Mesendoderm (in vitro differentiated cells): ENCODE measurements at places on chromosomes 2 and 18.

DNA sequence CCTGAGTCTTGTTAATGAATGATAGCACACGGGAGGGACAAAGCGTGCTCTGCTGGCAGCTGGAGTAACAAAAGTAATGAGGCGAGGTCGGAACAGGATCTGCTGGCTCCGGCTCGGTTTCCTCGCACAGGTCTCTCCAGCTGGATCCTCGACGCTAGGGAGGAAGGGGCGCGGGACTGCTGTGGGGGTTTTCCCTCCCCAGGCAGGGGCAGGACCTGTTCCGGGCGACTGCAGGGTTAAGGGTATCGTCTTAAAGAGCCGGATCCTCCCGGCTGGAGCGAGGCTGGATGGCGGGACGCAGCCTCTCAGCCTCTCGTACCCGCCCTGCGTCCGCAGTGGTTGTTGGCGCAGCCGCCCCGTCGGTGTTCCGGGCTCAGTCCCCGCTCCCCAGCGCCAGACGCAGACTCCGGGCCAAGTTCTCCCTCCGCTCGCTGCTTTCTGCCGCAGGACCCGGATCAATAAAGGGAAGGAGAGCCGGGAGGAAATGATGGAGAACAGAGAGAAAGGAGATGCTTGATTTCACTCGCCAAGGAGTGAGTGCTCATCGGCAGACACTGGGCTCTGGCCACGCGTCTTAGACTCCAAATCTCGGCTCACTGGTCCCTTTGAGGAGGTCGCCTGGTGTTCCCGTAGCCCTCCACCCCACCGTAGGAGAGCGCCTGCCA lies 1.1 kb upstream of the LIPG start:
- DNase-seq: peak; percentile 52

DNA sequence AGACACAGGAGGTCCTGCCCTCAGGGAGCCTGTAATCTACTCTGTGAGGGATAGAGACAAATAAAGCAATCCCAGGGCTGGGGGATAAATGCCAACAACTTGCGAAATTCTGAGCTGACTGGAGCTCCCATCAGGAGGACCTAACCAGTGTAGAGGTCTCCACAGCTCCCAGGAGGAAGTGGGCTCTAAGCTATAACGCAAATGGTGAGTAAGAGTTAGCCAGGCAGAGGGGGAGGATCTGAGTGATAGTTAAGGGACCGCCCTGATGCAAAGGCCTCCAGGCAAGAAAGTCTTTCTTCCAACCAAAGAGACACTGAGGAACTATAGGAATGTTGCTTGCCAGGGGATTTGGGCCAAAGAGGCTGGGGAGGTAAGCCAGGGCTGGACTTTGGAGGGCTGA lies 16.0 kb upstream of the ZNF532 start:
- DNase-seq: peak; percentile 96

DNA sequence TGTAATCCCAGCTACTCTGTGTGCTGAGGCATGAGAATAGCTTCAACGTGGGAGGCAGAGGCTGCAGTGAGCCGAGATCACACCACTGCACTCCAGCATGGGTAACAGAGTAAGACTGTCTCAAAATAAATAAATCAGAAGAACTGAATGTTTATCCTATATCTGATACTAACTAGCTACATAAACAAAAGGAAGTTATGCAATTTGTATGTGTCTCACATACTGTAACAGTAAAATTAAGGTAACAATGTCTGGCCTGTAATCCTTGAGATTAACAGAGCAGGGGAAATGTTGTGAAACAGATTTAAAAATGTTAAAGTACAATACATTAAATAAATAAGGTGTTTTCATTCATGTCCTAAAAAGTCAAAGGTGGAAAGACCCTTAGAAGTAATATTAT lies 150.8 kb downstream of the MEMO1 start:
- DNase-seq: no peak

DNA sequence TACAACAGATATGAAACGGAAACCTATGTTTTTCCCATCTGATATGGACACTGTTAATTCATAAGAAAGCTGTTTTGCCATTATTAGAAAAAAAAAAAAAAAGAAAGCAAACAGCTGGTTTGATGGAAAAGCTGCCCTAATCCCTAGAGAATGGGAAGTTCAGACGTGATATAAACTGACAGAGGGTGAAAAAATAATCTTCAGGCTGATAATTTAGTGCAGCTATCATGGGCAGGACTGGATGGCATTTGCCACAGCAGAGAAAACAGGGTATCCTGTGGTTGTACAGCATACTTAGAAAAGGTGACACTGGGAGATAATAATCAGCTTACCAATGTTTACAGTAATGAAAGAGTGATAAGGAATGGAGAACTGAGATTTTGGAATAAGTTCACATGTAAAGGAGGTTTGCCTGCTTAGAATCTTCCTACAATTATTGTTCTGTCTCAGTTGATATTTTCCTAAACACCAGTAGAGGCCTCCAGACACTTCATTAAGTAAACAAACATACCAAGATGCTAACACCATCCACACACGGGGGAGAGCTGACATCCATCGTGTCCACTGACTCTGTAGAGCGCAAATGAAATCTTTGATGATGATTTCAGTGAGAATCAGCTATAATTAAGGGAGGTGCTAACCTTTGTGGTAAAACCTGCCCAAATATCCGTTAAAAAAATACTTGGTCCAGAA lies 211.6 kb upstream of the MMADHC start:
- DNase-seq: peak; percentile 43

GRCh38 chr18:76754351-76754750 lies 68.0 kb upstream of the ZNF236 start:
- DNase-seq: peak; percentile 40

DNA sequence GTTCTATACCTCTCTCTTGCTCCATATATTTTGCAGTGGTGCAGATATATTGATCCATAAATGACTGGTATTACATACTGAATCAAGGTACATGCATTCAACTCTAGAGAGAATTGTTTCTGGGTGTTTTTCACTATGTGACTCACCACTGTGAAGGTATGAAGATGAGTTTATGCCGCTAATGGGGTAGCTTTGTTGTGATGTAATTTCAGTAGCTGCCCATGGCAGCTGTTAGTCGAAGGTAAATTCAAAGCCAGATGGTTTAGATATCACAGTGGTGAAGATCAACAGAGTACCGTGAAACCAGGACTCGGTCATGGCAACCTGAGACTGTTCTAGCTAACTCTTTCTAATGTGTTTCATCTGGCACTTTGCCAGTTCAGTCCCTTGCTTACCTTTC lies 50.4 kb downstream of the PKP4 start:
- no peak for DNase-seq

DNA sequence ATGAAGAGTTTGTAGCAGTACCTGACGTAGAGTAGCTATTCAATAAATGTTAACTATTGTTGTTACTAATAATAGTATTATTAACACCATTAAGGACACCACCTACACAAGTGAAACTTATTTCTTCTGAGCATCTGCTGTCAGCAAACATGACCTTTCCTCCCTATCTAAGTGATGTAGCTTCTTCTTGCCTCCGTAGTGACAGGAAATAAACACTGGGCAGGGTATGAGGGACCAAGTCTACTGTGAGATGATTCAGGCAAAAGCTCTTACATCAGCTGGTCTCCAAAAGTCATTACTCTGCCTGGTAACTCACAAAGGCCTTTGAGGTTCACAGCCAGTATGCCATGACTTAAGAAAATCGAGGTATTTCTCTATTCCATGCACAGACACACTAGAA lies 750.5 kb downstream of the CPS1 start:
- peak; percentile 6 for DNase-seq

DNA sequence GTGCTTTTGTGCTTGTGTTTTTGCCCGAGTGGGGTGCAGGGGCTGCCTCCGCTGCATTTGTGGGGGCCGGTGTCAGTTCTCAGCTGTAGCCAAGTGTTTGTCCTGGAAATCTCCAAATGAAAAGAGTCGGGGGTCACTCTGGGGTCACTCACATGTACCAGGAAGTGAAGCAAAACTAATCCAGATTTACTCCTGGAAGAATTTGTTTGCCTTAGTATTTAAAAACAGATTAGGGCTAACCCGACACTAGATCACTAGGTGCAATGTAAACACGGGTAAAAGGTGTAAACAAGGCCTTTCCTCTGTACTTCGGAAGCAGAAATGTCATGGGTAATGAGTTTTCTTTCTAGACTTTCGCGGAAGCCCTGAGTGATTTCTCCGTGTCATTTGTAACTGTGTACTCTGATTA lies 50.3 kb downstream of the GBX2 start:
- peak; percentile 17 for DNase-seq

- DNase-seq: no peak
These were observed 45.6 kb upstream of the SALL3 start for GRCh38 chr18:78934003-78934402.

DNA sequence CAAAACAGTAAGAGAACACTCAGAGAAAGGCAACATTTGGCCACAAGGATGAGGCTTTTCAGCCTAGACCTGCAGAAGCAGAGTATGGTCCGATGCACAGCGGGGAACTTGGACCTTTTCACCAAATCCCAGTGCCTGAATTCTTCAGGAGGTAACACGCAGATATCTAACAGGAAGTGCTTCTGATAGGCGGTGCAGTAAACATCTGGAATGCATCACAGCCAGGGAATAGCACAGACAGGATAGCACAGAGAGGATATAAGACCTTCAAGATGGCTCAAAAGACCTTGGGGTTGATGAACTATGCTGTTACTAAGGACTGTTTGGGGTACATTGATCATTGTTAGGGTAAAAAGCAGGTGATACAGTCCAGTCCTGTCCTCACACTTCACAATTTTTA lies 1.7 kb downstream of the TMEM127 start:
- DNase-seq: peak; percentile 55

DNA sequence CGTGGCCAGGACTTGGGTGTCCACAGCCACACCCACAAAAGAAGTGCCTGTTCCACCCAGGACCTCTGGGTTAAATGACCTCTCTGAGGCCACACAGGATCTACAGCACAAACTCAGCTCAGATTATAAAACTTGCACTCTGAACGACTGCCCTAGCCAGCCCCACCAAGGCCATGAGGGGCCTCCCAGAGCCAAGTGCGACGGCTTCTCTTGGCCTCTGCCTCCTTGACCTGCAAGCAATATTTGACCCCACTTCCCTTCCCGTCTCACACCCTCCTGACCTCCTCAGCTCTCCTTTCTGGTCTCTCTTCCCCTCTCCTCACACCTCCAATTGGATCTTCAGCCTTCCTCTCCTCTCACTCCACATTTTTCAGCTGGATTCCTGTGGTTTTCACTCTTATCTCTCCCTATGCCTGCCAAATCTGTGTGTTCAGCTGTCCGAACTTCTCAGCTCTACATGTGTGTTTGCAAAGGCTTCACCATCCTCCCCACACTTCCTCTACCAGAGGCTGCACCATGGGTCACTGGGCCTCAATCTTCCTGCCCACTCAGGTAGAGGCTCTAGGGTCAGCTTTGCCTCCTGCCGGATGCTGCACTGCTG lies 25.3 kb upstream of the STEAP3 start:
- DNase-seq: peak; percentile 50

GRCh38 chr18:10750191-10751035 lies 224.6 kb downstream of the NAPG start:
- no peak for DNase-seq

DNA sequence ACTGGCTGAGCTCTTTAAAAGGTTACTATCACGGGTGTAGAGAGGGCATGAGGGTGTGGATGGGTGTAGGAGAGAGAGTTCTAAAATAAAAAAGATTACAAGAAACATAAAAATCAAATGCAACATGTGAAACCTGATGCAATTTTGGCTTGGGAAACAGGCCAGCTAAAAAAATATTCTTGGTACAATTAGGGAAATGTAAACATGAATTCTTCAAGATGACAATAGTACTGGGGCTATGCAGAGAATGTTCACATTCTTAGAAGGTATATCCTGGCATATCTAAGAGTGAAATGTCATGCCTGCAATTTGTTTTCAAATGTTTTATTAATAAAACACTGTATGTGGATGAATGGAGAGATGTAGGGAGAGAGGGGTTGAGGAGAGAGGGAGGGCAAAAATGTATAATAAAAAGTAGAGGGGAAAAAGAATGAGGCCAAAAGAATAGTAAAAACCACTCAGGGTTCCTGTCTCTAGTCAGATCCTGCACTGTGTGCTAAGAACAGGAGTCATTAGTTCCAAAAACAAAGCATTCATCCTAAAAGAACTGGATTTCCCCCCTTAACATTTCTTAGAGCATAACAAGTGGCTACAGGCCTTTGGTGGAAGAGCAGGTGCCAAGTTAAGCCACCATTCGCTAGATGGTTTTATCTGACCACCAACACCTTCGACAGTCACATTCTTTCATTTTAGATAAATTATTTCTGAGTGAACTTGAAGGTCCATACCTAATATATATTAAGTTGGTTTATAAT lies 77.3 kb downstream of the LPIN2 start:
- DNase-seq: no peak

- no peak for DNase-seq
These were observed 15.4 kb downstream of the ZNF516 start for GRCh38 chr18:76479351-76480238.

GRCh38 chr2:86272111-86272510 lies 65.3 kb downstream of the REEP1 start:
- no peak for DNase-seq

- DNase-seq: no peak
These were observed 246.8 kb upstream of the DCC start for GRCh38 chr18:52093171-52093570.

DNA sequence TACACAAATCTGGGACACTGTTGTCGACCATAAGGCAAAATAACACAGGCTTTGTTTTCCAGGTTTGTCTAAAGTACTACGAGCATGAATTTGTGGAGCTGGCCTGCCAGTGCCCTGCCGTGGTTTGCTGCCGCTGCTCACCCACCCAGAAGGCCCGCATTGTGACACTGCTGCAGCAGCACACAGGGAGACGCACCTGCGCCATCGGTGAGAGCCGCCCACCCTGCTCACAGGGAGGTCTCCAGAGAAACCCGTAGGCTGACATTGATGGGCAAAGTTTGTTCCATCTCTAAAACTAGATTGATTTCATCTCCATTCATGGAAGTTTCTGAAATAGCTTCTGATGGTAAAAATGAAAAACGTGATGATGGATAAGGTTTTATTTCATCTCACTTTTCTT lies 50.4 kb upstream of the NFATC1 start:
- no peak for DNase-seq
